ENCODE measurements at places on chromosomes 5 and 9.

DNA sequence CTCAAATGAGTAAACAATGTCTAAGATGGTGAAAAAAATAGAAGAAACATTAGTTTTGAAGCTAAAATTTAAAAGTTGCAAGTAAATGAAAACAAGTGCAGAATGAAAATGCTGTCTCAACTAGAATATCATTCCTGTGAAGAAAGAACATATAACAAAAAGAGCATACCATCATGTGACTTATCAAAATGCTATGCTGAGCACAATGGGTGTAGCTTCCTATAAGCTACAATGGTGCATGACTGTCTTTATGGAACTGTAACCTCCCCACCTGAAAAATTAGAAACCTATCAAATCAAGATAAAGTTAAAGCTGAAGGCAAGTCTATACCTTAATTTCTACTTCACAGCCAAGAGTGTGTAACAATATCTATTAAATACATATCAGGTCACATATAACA is 192.0 kb downstream of the AP3B1 start:
- H3K4me1 ChIP-seq, result peaks cover 10% of the 10 kb centered on the region
- no peak overlapping the region for H3K27ac ChIP-seq
- peaks cover 9% of the 10 kb centered on the region for H3K36me3 ChIP-seq

GRCh38 chr5:164048359-164048926 is 543.0 kb downstream of the MAT2B start:
- H3K4me3 ChIP-seq, result no peak overlapping the region
- H3K36me3 ChIP-seq, result no peaks in the 10 kb centered on the region
- H3K27ac ChIP-seq, result no peak overlapping the region
- H3K4me1 ChIP-seq, result no peaks in the 10 kb centered on the region

- no peak overlapping the region for H3K4me3 ChIP-seq
- DNase-seq, result no peak
- H3K4me1 ChIP-seq, result peaks cover 25% of the 10 kb centered on the region
- no peak overlapping the region for H3K27ac ChIP-seq
- H3K36me3 ChIP-seq, result peaks cover 21% of the 10 kb centered on the region
- no peaks in the 10 kb centered on the region for H3K27me3 ChIP-seq
These were observed 17.9 kb upstream of the TNIP1 start for GRCh38 chr5:151098768-151099121.

GRCh38 chr5:158698023-158698639 is 401.6 kb downstream of the EBF1 start:
- no peak overlapping the region for H3K4me3 ChIP-seq
- H3K27me3 ChIP-seq, result no peaks in the 10 kb centered on the region
- peaks cover 70% of the 10 kb centered on the region for H3K4me1 ChIP-seq
- H3K36me3 ChIP-seq, result peaks cover 23% of the 10 kb centered on the region
- H3K27ac ChIP-seq, result no peak overlapping the region

GRCh38 chr9:74403581-74403980 is 93.6 kb upstream of the RORB start:
- H3K36me3 ChIP-seq, result no peaks in the 10 kb centered on the region
- H3K4me3 ChIP-seq, result no peak overlapping the region
- H3K4me1 ChIP-seq, result no peaks in the 10 kb centered on the region
- no peak overlapping the region for H3K27ac ChIP-seq

DNA sequence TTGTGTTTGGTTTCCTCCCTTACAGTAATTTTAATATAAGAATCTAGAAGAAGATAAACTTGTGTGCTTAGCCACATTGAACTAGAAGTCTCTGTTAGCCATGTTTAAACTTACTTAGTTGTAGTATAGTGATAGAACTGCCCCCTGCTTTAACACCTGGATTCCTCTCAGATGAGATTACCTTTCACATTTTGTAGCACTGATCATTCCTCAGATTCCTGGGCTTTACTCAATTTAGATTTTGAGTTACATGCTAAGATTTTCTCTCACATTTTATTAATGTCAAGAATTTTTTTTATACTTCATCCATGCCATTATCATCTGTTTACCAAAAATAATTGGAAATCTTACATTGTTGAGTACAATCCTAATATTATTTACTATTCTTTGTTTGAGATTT is 70.5 kb downstream of the GPBP1 start:
- H3K36me3 ChIP-seq, result peaks cover 26% of the 10 kb centered on the region
- no peaks in the 10 kb centered on the region for H3K4me1 ChIP-seq

DNA sequence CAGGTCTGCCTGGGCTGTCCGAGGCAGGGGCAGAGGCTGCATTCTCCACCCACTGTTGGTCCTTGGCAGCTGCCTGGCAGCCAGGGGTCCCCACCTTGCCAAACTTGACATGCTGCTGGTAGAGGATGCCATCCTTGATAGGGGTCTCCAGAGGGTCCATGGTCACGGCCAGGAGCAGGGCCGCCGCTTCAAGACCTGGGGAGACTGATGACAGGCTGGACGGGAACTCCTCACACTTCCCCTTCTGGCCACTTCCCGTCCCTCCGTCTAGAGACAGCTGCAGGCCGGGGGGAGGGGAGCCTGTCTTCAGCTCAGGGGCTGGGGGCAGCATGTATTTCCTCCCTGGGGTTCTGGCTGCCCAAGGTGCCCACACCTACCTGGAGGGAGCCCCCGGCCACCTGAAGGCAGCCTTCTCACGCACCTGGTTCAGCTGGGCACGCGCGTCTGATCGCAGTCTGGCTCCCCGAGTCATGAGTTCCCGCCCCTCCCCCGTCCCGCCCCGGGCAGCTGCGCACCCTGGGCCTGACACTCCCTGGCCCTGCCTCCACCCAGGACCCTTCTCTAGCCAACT is at the start of gene DOK3:
Gene DOK3, minus strand, starts transcription at position 446 of the 571 bp plus-strand sequence. Its CDS starts 286 bp downstream, at position 160.
- H3K4me1 ChIP-seq, result peaks cover 69% of the 10 kb centered on the region
- H3K36me3 ChIP-seq, result peaks cover 19% of the 10 kb centered on the region
- H3K4me3 ChIP-seq, result peak within 1 kb of the TSS; percentile 93
- H3K27ac ChIP-seq, result peak within 1 kb of the TSS; percentile 99
- no peaks in the 10 kb centered on the region for H3K27me3 ChIP-seq

- no peaks in the 10 kb centered on the region for H3K36me3 ChIP-seq
- H3K27me3 ChIP-seq, result no peaks in the 10 kb centered on the region
- no peak overlapping the region for H3K4me3 ChIP-seq
- no peak overlapping the region for H3K27ac ChIP-seq
- no peaks in the 10 kb centered on the region for H3K4me1 ChIP-seq
These were observed 1192.0 kb downstream of the CDH12 start for GRCh38 chr5:21661184-21661583.

GRCh38 chr9:132806723-132807421 is 71.2 kb downstream of the AK8 start:
- H3K27me3 ChIP-seq, result no peaks in the 10 kb centered on the region
- H3K27ac ChIP-seq, result no peak overlapping the region
- no peaks in the 10 kb centered on the region for H3K36me3 ChIP-seq
- DNase-seq, result no peak
- no peak overlapping the region for H3K4me3 ChIP-seq

DNA sequence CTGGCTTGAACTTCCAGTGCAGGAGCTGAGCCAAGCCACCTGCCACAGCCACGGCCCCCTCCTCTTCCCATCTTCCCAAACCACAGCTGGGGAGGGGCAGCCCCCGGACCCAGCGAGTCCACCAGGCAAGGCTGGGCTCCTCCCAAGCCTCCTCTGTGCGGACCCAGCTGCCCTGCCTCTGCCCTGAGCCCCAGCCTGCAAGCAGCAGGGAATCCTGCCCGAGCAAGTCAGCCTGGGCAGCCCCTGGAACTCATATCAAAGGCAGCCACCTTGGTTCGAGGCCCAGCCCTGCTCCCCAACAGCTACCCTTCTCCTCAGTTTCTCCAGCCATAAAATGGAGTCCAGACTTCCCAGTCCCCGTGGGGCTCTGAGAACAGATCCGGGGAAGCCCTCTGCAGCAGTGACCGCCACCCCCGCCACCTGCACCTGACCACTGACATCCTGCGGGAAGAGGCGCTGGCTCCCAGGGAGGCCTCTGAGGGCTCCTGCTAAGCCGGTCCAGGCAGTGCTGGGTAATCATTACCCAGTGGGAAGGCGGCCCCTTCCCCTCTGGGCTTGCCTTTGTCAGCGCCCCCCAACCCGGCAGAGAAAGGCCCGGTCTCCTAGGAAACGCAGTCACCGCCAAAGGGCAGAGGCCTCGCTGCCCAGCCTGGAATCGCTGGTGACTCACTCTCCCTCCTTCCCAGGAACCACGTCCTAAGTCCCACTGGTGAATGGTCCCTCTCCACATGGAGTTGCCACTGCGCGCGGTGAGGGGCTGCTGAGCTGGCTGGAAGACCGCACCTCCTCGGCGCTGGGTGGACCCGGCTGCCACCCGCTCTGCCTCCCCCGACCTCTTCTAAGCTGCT is 1.5 kb downstream of the VAV2 start:
- peaks cover 14% of the 10 kb centered on the region for H3K4me1 ChIP-seq
- no peaks in the 10 kb centered on the region for H3K36me3 ChIP-seq
- H3K4me3 ChIP-seq, result peak overlapping the region; percentile 75
- H3K27ac ChIP-seq, result no peak overlapping the region

- DNase-seq, result no peak
- H3K27me3 ChIP-seq, result no peaks in the 10 kb centered on the region
- H3K36me3 ChIP-seq, result no peaks in the 10 kb centered on the region
- no peak overlapping the region for H3K4me3 ChIP-seq
- no peaks in the 10 kb centered on the region for H3K4me1 ChIP-seq
These were observed 527.7 kb upstream of the WWC1 start for GRCh38 chr5:167763772-167764171.

GRCh38 chr9:114017741-114018715 is 60.1 kb downstream of the AMBP start:
- no peaks in the 10 kb centered on the region for H3K4me1 ChIP-seq
- H3K36me3 ChIP-seq, result no peaks in the 10 kb centered on the region
- no peak overlapping the region for H3K27ac ChIP-seq
- H3K4me3 ChIP-seq, result no peak overlapping the region
- H3K27me3 ChIP-seq, result no peaks in the 10 kb centered on the region
- DNase-seq, result no peak

- H3K27ac ChIP-seq, result no peak overlapping the region
- no peaks in the 10 kb centered on the region for H3K36me3 ChIP-seq
- H3K27me3 ChIP-seq, result no peaks in the 10 kb centered on the region
- no peak overlapping the region for H3K4me3 ChIP-seq
- DNase-seq, result peak; percentile 57
These were observed 71.3 kb downstream of the MFAP3 start for GRCh38 chr5:154110107-154110453.

DNA sequence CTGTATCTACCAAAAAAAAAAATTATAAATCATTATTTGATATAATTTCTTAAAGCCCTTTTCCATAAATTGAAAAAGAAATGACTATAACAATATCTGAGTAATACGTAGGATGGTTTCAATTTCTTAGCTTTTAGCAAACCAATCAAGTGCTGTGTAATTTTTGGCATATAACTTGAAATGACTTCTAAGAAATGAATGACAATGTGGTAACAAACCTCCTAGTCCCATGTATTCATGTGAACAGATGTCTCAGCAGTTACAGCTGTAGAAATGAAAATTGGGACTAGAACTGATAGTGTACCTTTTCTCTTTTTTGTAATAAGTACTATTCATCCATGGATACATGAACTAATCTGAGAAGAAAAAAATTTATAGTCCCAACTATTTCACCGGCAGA is 307.0 kb downstream of the BNC2 start:
- H3K4me3 ChIP-seq, result no peak overlapping the region
- H3K27me3 ChIP-seq, result no peaks in the 10 kb centered on the region
- DNase-seq, result no peak
- H3K36me3 ChIP-seq, result no peaks in the 10 kb centered on the region
- H3K4me1 ChIP-seq, result no peaks in the 10 kb centered on the region

GRCh38 chr5:176740702-176741496 is 69.5 kb upstream of the UNC5A start:
- no peaks in the 10 kb centered on the region for H3K36me3 ChIP-seq
- DNase-seq, result no peak
- H3K27ac ChIP-seq, result no peak overlapping the region
- H3K4me1 ChIP-seq, result no peaks in the 10 kb centered on the region

GRCh38 chr9:93651521-93651950 is 75.2 kb downstream of the PHF2 start:
- no peaks in the 10 kb centered on the region for H3K27me3 ChIP-seq
- DNase-seq, result no peak
- H3K4me3 ChIP-seq, result no peak overlapping the region
- peaks cover 7% of the 10 kb centered on the region for H3K36me3 ChIP-seq
- no peak overlapping the region for H3K27ac ChIP-seq
- no peaks in the 10 kb centered on the region for H3K4me1 ChIP-seq
